ENCODE measurements at places on chromosomes 4 and X.

DNA sequence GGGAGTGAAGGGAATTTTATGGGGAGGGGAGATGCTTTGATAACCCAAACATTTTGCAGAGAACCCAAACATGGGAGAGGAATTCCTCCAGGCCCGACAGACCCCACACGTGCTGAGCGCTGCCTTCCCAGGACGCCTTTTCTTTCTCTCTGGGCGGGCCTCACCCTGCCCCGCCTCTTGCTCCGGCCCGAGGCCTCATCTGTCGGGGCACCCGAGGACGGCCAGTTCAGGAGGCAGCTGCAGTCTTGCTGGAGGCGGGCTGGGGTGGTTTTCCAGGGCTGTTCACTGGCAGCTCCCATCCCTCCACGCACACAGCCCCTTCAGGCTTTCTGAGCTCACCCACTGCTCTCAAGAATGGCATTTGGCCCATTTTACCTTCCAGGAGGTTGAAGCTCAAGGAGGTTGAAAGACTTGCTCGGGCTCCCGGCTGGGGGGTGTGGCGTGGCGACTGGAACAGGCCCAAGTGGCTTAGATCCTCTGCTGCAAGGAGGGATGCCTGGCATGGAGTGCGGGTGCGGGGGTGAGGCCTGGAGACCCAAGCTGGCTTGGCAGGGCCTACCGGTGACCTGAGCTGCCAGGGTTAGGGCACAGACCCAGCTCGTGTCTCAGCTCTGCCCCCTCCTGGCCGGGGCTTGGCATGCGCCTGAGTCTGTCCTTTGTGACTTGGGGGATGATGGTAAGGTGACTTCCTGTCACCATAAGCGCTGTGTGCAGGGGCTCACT is 99.2 kb downstream of the PSAPL1 start:
- no peak for DNase-seq

DNA sequence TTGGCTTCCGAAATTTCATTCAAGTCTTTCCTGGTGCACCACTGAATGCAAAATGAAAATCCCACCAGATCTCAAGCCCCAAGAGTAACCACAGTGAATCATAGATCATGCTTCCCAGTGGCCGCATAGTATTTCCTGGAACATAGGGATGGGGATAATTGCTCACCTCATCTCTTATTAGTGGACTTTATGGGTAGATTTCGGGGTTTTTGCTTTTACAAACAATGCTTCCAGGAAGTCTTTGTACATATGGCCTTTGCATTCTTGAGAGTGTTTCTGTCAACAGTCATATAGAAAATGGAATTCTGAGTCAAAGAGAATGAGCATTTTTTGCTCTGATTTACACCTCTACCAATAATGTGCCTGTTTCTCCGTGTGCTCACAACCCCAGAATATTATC is 53.4 kb downstream of the PPEF2 start:
- no peak for DNase-seq

DNA sequence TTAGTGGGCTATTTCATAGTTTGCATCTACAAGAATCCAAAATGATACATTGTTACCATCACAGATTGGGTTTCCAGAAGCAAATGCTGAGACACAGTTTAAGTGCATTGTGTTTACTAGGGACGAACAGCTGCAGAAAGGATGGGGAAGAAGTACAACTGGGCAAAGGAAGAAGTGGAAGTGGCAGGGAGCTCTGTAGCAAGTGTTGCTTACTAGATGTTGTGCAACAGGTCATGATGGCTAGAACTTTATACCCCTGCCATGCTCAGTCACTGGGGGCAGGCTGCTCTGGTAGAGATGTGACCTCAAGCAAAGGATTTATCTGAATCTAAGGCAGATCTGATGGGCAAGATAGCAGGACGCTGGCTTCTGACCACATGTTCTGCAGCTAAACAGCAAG is 76.1 kb upstream of the EMCN start:
- no peak for DNase-seq

GRCh38 chrX:69143530-69143929 is 21.7 kb downstream of the PJA1 start:
- no peak for DNase-seq

DNA sequence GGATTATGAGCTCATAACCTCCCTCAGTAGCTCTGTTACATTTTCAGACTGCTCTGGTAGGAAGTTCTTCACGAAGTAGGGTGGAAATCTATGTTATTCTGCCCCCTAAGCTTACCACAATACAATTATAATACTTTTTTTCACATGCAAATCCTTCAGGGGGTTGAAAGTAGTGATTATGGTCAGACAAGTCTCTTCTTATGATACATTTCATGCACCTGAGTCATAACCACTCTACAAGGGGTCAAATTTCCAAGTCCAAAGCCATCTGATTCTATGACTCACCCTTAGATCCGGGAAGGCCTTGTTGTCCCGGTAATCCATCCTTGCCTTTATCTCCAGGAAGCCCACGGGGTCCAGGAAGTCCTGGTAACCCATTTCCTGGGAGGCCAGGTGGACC is 95.2 kb downstream of the ATG4A start:
- DNase-seq: no peak

DNA sequence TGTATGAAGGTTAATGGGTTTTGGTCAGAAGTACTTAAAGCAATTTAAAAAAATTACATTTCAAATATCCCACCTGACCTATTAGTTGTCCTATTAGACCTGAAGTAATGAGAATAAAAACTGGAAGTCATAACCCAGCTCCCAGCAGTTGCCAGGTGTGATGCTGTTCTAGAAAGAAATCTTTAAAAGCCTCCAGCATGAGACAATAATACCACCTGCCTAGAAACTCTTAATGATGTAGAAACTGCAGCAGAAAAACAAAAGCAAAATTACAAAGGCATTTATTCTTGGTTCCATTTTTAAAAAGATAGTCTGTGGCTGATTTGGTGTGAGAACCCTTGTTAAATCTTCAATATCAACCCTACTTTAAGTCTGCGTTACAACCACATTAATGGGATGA is 1137.7 kb upstream of the TENM3 start:
- no peak for DNase-seq

- no peak for DNase-seq
Observed at GRCh38 chr4:24794480-24794879, 893 bp upstream of the SOD3 start.

DNA sequence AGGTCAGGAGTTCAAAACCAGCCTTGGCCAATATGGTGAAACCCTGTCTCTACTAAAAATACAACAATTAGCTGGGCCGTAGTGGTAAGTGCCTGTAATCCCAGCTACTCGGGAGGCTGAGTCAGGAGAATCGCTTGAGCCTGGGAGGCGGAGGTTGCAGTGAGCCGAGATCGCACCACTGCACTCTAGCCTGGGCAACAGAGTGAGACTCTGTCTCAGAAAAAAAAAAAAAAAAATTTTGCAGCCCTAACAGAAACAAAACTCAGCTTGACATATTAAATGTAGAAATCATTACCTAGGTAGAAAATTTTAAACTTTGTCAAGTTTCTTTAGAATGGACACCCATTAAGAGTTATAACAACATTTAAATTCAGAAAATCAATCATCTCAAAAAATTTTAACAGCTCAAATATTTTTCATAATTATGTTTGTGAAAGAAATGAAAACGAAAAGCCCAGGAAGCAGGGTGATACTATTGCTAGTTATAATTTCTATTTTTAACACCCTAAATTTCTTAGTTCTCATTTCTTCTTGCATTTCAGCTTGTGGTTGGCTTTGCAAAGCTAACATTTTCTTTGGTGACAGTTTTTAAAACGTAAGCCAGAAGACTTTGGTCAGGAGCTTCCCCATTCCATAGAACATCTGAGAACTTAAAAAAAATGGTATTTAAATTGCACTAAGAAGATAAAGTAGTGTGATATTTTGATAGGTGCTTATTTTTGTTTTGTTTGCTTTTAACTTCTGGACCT is 33.3 kb upstream of the RBBP7 start:
- no peak for DNase-seq

DNA sequence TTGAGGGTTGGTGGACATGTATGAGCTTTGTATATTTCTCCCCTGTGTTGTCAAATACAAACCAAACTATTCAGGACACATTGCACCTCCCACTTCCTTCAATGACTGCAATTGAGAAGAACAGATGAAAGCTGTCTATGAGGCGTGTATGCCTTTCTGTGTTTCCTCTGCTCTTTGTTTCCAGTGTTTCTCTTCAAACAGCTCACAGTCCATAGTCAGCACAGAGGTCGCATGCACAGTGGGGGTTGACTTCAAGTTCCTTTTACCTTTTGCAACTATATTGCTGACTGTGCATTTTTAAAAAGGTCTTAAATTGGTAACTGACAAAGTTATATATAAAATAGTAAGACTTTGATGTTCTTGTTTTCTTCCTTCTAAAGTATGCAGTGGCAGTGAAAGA is 957.8 kb downstream of the C4orf33 start:
- no peak for DNase-seq

- DNase-seq: no peak
Observed at GRCh38 chrX:41474726-41475100, 27.6 kb downstream of the NYX start.

DNA sequence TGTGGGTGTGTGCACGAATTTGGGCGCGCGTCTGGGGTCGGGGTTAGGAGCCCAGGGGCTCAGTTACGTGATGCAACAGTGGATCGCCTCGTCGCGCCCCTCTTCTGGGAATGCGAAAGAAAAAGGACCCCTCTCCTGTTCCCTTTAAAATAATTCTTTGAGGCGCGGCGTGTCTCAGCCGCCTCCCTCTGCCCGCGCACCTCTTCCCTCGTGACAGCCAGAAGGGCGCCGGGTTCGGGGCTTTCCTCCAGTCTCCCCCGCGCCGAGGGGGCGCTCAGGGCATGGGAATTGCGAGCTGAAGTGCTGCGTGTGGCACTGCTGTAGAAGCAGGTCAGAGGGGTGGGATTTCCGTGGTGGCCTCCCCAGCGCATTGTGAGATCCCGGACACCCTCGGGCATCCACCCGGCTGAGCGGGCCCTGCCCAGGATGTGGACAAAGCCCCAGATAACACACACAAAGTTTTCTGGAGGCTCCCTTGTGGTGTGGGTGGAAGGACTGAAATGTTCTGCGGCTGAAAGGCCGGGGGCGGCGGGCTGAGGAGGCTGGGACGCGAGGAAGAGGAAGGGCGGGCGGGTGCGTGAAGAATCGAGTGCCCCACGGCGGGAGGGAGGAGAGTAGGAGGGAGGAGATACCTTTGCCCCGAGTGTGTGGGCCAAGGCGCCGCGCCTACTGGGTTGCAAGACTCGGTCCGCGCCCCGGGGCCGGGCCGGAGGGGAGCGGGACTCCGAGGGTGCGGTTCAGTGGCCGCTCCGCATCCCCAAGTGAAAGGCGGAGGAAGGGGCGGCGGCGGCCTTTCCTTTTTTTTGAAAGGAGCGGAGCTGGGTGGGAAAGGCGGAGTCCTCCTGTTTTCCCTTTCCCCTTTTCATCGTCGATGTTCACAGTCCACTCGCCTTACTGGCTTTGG is 752 bp downstream of the SEPTIN11 start:
- DNase-seq: peak; percentile 55

DNA sequence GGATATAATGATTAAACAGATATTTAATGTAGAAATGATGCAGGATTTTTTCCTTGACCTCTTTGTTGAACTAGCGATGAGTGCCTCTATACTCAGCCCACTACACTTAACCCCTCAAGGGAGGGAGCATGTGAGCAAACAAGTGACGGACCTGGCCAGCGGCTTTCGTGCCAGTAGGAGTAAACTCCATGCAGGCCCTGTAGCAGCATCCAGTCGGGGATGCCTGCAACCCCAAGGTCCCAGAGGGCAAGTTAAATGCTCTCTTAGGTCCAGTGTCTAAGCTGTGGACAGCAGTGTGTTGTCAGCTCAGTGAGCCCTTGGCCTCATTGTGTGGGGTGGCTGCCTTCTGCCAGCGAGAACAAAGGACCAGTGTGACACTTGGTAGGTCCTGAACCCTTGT is 708.7 kb downstream of the TECRL start:
- DNase-seq: no peak

DNA sequence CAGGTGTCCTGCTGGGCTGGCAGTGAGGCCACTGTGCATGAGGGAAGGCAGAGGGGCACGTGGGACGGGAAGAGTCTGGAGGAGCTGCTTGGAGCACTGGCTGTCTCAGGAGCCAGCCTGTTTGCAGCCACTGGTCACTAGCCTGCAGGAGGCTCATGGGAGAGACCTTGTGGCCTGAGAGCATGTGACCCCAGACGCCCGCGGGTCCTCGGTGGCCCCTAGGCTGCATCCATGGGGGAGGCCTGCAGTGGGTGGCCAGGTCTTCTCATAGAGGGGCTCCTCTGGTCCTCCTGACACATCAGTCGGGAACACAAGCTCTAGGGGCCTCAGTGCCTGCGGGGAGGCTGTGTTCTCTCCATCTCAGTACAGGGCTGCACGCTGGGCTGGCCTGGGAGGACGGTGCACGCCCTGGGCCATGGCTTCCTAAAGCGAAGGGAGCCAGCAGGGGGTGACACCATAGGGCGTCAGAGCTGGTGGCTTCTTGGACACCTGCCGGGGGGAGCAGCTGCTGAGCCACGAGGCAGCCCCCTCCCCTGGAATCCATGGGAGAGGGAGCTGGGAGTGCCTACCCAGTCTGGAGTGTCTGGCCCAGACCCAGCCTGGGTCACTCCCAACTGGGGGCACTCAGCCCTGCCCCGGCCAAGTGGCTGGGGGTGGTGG is 12.3 kb downstream of the NAT8L start:
- DNase-seq: no peak

DNA sequence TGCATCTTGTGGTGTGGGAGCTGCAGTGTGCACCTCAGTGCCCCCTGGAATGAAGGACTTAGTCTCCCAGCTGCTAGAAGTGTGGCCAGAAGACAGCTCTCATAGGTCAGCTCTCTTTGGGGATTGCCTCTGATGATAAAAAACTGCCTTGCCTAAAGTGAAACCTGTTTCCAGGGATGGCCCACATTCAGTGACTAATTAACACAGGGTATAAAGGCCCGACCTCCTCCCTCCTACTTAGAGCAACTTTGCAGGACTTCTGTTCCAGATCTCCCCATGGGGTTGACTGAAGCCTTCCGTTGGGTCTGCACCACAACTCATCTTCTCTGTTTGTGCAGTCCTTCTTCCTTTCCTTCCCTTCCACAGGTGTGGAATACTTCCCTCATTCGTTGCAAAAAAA is 53.2 kb downstream of the SPINK2 start:
- DNase-seq: no peak

- no peak for DNase-seq
Observed at GRCh38 chrX:19673375-19674040, 158.2 kb upstream of the MAP3K15 start.

DNA sequence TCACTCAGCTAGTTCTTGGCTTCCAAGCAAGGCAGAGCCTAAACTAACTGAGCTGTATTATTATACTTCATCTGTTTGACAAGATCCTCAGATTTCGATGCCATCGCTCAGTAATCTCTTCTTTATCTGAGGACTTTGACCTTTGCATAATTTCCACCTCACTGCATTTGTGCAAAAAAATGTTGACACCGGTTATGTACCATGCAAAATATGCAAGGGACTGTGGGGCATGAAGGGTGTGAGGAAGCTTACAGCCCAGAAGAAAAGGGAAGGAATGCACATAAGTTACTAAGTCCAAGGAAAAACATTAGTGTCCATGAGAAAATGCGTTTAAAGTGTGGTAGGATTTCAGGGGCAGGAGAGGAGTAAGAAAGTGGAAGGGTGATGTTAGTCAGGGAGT is 295.4 kb downstream of the PACRGL start:
- DNase-seq: no peak

GRCh38 chr4:94507708-94508107 is 56.0 kb downstream of the PDLIM5 start:
- no peak for DNase-seq
